NB4 (cell line): ENCODE measurements at places on chromosomes 12 and 14.

- DNase-seq, result peak; percentile 47
These were observed 757 bp downstream of the SLC25A3 start for GRCh38 chr12:98594050-98594835.

GRCh38 chr14:83044001-83044400, 1510.3 kb upstream of the SEL1L start:
- no peak for DNase-seq

DNA sequence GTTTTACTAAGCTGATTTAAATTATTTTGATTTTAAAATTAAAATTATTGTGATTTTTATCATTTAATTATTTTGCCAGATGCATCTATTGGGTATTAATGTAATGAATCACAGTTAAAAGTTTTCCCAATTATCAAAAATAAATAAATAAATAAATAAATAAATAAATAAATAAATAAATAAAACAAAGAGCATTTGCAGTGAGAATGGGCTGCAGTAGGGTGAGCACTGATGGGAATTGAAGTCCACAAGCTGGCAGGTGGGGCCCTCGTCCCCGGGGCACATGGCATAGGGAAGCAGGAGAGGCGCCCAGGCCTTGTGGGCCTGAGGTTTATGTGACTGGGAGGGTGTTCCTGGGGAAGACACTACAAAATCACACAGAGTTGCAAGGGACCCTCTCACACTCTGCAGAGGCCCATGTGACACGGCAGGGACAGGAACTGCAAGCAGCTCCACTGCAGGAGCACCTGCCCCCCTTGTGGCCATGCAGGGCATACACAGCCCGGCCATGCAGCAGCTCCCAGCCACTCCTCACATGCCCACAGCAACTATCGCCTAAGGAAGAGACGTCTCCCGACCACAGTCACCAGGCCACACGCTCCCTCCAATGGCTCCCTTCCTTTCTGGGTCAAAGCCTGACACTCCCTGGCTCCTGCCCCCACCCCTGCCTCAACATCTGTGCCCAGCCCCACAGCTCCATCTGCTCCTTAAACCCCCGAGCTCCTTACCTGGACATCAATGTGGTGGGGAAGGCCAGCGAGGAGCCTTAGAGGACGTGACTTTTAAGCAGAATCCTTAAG, 256.3 kb upstream of the SFSWAP start:
- peak; percentile 88 for DNase-seq

DNA sequence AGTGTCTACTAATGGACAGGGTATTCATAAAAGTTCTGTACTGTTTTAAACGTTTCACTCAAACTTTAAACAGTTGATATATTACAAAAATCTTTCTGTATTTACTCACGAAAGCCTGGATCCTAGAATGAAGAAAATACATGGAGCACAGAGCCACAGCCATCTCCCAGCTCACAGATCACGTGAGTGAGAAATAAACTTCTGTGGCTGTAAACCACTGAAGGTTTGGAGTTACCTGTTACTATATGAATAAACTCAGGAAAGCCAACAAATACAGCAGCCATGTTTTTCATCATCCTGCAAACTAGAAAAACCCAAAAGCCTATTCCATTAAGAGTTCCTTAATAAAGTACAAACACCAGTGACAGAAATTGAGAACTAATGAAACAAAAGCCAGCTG, 867 bp upstream of the TDG start:
- no peak for DNase-seq

GRCh38 chr14:63287666-63288483, 30.9 kb downstream of the GPHB5 start:
- DNase-seq, result no peak

DNA sequence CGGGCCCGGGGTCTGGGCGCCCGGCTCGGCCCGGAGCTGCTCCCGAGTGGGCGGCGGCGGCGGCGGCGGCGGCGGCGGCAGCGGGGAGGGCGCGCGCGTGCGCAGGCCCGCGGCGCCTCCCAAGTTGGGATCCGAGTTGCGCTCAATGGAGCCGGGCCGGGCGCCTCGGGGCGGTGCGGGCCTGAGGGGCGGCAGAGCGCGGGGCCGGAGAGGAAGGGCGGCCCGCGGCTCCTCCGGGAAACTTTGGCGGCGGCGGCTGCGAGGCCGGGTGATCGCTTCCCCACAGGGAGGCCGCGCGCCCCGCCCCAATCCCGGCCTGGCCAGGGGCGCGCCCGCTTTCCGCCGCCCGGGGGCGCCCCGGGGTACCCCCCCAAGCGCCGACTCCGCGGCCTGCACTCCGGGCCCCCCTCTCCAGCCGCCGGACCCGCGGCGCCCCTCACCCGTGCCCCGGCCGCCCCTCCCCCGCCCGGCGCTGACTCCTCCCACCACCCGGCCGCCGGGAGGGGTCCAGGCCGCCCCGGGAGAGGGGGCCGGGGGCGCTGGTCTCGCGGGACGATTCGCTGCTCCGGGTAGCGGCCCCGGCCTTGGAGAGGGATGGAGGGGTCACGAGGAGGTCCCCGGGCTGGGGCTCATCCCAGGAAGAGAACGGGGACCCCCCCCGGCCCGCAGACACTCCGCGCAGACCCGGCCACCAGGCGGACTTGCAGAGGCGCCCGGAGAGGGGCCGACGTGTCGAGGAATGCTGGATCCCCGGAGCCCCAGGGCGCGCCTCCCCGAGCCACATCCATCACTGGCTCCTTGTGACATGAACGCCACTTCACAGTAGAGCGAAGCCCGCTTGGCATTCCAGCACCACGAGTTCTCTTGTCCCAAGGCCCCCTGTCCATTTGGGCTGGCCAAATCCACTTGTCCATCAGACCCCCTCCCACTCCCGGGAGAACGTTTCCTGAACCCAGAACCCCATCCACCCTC, at the start of gene RILPL1:
TSS of gene RILPL1 (minus strand) at position 48 of the 972 bp plus-strand sequence. CDS start 237 bp downstream, outside the sequence.
- peak; percentile 72 for DNase-seq
